Caki2 (cell line): ENCODE measurements at places on chromosomes 3 and 15. TPM values are rescaled to one million over a fixed set of nuclear protein-coding genes. Genes with fewer than 3 reads are reported as not detected.

The CDCP1 gene
- 11.3 and 11.4 TPM in 2 replicates for total RNA-seq

- no peak for DNase-seq
These were observed 23.2 kb downstream of the SHC4 start for GRCh38 chr15:48940508-48940907.

The GPR62 gene
- not detected in 2 replicates for total RNA-seq

GRCh38 chr3:66413151-66413751 lies 87.6 kb downstream of the LRIG1 start:
- no peak for DNase-seq

GRCh38 chr3:48459773-48460516 lies 13.4 kb downstream of the ATRIP start:
- DNase-seq, result no peak

- DNase-seq, result no peak
These were observed 1.5 kb downstream of the SLC6A11 start for GRCh38 chr3:10817506-10817905.

The THPO gene
- 0.61 TPM in 1 of 2 replicates, not detected in the other for total RNA-seq

DNA sequence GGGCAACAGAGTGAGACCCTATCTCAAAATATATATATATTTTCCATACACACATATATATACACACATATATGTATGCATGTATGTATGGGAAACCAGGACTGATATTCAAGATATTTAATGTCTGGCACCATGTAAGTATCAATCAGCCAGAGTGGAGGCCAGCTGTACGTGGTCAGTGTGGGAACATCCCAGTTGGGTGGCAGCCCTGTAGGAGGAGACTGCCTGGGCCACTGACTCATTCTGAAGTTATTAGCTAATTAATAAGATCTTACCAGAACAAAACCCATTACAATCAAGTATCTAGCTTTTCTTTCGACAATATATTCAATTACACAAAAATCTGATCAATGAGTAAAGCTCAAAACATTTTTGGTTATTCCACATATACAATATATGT lies 85.1 kb upstream of the OCA2 start:
- no peak for DNase-seq

The C3orf22 gene
- not detected in 2 replicates for total RNA-seq

The UBAP1L gene
- total RNA-seq, result not detected in 2 replicates

- DNase-seq, result no peak
These were observed 7.4 kb upstream of the DLG1 start for GRCh38 chr3:197305854-197306253.

DNA sequence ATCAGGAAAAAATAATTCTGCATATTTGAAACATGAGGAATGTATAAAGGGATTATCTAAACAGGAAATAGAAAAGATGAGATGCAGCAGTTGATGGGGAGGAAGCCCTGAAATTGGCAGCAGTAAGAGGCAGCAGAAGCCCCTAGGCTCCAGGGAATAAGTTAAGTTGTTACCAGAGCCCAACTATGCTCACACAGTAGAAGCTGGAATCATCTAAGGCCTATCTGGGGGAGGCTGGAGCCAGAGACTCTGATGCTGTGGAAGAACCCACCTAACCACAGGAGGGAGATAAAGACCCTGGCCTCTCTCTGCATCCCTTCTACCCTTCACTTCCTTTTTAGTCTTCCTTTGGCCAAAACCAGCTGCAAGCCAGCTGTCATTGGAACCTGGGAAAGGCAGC lies 519.7 kb downstream of the DIPK2A start:
- no peak for DNase-seq

DNA sequence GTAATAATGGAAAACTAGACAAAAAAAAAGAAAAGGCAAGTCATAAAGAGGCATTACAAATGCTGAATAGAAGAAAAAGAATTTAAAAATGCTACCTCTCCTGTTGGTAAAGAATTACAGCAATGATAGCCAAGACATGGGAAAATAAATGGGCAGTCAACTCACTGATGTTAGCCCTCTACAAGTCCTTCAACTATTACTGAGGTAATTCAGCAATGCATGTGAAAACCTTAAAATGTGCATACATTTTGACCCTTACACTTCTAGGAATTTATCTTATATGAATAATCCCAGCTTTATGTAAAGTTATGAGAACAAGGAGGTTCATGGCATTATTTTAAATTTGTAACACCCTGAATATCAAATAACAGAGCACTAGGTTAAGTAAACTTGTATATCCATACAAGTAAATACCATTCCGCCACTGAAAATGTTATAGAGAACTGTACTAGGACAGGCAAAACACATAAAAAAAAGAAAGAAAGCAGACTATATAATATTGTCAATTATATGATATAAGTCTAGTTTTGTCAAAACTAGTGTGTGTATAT lies 166.8 kb downstream of the SUCLG2 start:
- DNase-seq, result no peak

GRCh38 chr3:113743006-113743630 lies 2.9 kb downstream of the NAA50 start:
- DNase-seq, result no peak

- DNase-seq, result no peak
These were observed 48.8 kb downstream of the UACA start for GRCh38 chr15:70714565-70714964.

DNA sequence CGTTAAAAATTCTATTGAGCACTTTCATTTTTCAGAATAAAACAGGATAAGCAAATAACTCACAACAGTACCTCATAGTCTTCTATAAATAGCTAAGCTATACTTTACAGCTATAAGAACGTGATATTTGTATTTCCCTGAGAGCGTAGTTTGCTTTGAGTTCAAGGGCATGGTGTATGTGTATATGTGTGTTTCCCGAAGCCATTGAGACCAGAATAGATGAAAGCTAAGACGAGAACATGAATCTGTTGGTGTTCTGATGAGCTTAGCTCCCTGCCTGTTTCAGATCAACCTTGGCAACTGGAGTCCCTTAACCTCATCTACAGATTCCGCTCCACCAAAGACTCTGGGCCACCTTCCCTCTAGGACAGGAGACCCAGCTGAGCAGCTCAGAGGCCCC lies 59.5 kb upstream of the MCF2L2 start:
- DNase-seq, result no peak

- no peak for DNase-seq
These were observed 8.0 kb downstream of the MAP2K5 start for GRCh38 chr15:67550522-67550921.

DNA sequence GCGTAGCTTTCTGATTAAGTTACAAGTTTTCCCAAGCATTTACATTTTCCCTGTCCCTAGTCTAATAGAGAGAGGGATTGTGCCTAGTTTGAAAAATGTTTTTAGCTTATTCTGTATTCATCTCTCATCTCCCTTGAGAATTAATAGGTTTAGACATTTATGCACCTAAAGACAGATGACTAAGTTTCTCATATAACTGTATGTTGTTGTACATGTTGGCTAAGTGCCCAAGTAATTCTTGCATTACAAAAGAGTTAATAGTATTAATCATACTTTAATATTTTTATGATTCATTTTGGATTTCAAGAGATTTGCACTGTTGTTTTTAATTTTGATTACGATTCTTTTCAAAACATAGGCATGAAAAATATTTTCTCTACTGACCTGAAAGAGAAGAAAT lies 109.0 kb upstream of the TBL1XR1 start:
- no peak for DNase-seq

GRCh38 chr3:42101481-42101880 lies 10.3 kb downstream of the TRAK1 start:
- DNase-seq, result no peak

GRCh38 chr15:67720556-67721175 lies 104.6 kb upstream of the SKOR1 start:
- DNase-seq, result no peak

DNA sequence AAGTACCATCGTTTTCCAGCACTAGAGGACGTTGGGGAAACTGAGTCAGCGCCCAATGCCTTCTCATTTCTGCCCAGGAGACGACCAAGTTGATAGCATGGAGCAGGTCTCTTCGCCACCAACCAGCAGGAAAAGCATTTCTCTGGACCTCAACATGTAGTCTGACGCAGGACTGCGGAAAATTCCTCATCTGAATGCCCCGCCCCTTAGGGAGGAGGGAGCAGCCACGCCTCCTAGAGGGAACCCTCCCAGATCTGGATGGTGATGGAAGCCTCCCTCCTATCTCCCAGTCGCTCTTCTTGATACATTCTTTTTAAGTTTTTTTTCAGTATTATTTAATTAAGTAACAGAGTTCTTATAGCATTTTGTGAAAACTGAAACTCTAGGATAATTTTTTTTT lies 17.4 kb upstream of the MINDY4B start:
- DNase-seq, result no peak

- DNase-seq, result no peak
These were observed 278.5 kb upstream of the UMPS start for GRCh38 chr3:124451630-124452317.
